Natural killer cell treated with Interleukin-12 subunit alpha and Interleukin-12 subunit beta and Interleukin-15 and Interleukin-18, amount 100 ng/mL, for 72 hours (primary cell): ENCODE measurements at places on chromosomes 12 and 14. TPM values are rescaled to one million over a fixed set of nuclear protein-coding genes. Genes with fewer than 3 reads are reported as not detected.

Gene RAD9B
- total RNA-seq = 0.62 TPM

Gene ZFHX2
- 2.8 TPM for total RNA-seq

GRCh38 chr14:28776482-28777266 lies 10.1 kb downstream of the FOXG1 start:
- DNase-seq = no peak

Gene PDZRN4
- total RNA-seq = not detected

- DNase-seq = no peak
Observed at GRCh38 chr12:107096571-107096970, 3.2 kb upstream of the CRY1 start.

Gene ZBTB42
- 3.0 TPM for total RNA-seq

DNA sequence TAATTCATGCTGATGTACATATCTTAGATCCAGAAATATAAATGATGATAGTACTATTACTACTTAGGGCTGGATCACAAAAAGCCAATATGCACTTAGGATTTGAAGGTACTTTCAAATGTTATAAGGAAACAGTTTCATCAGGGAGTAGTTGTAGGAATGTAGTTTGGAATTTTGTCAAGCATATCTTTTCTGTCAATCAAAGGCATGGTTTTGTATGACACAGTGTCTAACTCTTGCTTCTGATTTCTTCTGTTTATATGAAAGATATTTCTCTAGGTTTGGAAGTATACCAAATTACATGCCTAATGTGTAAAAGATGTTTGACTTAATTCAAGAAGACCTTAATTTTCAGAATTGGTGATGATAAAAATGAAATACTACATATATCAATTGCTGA lies 135.7 kb downstream of the RAD51B start:
- DNase-seq = no peak

Gene ABCC9
- not detected for total RNA-seq

DNA sequence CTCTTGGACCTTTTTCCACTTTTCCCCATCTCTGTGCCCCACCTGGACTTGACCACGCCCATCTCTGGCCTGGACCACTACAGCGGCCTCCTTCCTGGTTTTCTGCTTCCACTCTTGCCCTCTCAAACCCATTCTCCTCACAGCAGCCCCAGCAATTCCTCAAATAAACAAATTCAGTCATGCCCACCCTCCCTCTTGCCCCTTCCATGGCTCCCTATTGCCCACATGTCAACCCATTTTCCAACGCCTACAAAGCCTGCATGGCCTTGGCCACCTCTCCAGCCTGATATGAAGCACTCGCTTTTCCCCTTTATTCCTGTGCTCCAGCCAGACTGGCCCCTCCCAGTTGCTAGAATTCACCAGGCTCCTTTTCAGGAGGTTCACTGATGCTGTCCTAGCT lies 5.9 kb upstream of the OTUB2 start:
- no peak for DNase-seq

DNA sequence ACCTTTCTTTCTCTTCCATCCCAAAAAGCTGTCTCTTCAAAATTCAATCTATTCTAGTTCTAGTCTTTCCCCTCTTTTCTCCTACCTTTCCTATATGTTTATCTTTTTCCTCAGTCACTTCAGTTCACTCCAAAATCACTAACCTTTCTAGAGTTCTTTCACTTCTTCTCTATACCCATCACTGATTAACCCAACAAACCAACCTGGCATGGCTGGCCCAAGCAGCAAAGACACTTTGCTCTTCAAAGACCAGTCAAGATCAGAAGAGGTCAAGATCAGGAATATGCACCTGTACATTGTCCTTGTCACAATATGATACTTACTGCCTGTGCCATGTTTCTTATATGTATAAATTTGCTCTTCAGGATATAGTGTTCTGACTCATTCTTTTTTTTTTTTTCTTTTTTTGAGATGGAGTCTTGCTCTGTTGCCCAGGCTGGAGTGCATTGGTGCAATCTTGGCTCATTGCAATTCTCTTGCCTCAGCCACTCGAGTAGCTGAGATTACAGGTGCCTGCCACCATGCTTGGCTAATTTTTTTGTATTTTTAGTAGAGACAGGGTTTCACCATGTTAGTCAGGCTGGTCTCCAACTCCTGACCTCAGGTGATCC lies 112.9 kb downstream of the C12orf42 start:
- no peak for DNase-seq

GRCh38 chr12:97756066-97756666 lies 293.6 kb downstream of the RMST start:
- DNase-seq = no peak

GRCh38 chr12:2355604-2356003 lies 302.8 kb downstream of the CACNA1C start:
- DNase-seq = no peak

- no peak for DNase-seq
Observed at GRCh38 chr14:104322531-104323366, 184.4 kb downstream of the KIF26A start.

Gene SERPINA10
- not detected for total RNA-seq

- DNase-seq = no peak
Observed at GRCh38 chr12:81089412-81089811, 11.5 kb downstream of the ACSS3 start.

DNA sequence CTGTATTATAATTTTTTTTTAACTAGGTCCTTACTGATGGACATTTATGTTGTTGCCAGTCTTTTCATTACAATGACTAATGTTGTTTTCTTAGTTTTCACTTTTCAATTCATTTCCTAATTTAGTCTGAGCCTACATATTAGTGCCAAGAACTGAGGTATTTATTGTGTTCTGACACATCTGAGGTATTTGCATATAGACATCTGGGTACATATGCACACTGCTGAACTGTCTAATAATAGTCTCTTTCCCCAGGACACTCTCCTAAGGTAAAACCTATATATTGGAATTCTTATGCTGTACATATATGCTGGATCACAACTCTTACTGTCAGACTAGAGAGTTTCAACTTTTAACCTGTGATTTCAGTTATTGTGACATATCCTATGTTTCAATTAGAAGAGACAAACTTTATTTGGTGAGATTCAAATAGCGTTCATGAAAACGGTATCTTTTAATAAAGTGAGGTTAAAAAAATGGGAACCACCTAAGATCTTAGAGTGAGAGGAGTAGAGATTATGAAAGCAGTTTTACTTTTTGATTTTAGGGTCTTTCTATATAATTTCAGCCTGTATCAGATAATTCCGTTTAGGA lies 263.2 kb downstream of the RAD51B start:
- no peak for DNase-seq

- no peak for DNase-seq
Observed at GRCh38 chr12:103105971-103106597, 148.6 kb downstream of the ASCL1 start.

Gene KLRC4
- 17.8 TPM for total RNA-seq

- no peak for DNase-seq
Observed at GRCh38 chr14:32258336-32258993, 55.4 kb upstream of the RNU6-8 start.

- DNase-seq = no peak
Observed at GRCh38 chr14:91464615-91465205, 45.4 kb downstream of the PPP4R3A start.

GRCh38 chr14:30988509-30988908 lies 36.9 kb upstream of the AP4S1 start:
- no peak for DNase-seq

DNA sequence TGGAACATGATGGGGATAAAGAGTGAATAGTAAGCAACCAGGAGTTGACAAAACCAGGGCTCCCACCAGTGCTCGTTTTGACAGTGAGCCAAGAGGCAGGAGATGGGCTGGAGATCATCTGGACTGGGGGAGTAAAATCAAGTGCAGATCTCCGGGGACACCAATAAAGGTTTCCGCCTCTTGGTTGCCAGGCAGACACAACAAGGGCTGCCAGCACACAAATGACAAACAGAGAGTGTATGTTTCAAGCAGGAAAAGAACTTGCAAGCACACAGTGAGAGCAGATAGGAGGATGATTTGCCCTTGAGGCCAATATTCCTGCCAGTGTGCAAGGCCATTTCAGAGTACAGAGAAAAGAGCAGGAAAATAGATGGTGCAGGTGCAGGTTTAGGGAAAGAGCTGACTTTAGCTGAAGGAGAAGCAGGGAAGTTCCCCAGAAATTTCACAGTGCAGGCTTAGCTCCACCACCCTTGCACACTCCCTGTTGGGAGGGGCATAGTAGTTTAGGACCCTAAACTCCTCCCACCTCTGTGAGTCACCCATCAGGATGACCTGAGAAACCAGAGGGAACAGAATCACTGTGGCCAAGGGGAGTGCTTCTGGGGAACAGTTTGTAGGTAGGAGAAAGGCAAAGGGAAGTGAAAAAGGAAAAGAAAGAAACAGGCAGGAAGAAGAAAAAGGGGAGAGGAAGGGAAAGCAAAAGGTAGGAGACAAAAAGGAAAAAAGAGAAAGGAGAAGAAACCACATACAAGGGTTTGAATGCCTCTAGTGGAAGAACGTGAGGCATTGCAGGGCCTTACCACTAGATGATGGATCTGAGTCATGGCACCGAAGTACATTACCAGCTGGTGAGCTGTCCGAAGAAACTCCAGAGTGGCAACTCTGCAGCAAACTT lies 404.4 kb downstream of the SLC6A15 start:
- DNase-seq = no peak

DNA sequence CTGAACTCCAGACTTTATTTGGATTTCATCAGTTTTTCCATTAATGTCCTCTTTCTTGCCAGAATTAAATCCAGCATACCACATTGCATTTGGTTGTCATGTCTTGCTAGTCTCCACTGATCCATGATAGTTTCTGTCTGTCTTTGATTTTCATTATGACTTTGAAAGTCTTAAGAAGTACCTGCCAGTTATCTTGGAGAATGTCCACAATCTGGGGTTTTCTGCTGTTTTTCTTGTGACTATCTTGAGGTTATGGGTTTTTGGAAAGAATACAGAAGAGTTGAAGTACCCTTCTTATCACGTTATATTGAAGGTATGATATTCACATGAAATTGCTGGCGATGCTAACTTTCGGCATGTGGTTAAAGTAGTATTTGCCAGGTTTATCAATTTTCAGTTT lies 282.3 kb upstream of the PRICKLE1 start:
- DNase-seq = no peak

Gene DHH
- 0.24 TPM for total RNA-seq

Gene PLA2G1B
- not detected for total RNA-seq

Gene NTS
- not detected for total RNA-seq

GRCh38 chr12:51238037-51238509 lies 553 bp upstream of the DAZAP2 start:
- no peak for DNase-seq

DNA sequence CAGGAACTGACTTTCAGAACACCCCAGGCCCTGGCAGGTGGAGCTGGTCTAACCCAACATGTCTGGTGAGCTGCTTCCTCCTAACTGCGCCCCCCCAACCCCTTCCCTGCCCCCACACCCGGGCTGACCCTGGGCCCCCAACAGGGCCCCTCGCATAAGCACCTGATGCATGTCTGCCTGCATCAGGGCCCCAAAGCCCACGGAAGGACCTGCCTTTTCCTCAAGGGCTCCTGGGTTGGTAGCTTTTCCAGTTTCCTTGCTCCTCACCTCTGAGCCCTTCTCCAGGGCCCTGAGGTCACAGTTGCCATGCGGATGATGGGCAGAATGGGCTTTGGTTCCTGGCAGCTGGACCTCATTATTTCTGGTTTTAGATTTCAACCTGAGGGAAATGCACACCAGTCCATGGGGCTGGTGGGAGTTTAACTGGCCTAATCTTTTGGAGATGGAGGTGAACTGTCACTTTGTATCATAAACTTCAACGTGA lies 18.5 kb downstream of the TESC start:
- DNase-seq = peak; percentile 8

DNA sequence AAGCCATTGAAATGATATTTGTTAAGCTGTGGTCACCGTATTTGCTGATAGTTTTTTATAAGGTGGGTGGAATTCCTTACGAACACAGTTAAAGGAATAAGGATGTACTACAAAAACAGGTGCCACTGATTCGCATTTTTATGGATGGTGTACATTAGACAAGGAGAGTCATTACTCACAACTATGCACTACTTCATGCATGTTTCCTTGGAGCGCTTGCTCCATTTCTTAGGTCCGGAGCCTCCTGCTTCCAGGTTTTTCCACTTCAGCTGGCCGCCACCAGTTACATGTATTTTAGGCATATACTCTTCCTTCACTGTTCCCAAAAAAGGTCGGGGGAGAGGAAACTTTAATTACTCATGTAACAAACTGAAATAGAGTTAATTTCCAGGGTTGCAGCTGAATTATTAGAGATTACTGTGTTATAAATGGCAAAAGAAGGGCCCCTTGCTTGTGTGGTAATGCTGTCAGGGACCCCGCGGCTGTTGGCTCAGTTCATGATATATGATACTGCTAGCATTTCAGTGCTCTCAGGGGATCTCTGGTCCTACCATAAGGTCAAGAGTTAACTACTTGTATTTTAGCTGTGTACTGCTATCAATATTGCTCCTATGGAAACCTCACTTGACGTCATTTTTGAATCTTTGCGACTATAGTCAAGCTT lies 454.7 kb downstream of the NPAS3 start:
- no peak for DNase-seq

DNA sequence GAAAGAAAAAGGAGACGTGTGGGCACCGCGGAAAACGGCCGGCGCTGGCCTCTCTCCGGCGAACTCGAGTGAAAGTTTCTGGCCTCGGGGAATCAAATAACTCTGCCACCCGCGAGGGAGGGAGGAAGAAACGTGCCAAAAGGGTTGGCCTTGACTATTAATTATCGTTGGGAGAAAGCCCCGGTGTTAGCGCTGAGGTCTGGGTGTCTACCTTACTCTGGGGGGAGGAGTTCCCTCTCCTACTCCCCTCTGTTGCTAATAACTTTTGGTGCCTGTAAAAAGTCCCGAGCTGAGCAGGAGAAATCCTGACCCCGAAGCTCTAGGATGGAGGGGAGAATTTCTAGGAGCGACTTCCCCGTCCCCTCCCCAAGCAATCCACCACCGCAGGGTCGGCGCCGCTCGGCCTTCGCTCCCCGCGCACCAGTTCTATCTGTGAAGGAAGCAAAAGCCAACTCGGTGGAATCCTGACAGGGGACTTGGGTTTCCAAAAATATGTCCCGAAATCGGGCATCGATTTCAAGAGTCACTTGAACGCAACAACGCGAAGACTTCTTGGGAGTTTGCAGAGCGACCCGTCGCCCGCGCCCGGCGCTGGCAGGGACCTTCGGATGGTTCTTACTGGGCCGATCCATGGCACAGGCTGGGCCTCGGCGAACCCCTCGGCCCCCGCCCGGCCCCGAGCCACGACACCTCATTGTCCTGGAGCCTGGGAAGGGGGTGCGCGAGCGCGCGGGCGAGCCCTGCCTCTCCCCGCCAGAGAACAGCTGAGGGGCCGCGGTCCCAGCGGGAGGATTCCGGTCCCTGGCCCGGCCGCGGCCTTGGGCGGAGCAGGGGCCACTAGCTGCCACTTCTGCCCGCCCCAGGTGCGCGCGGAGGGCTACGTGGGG lies 1.7 kb downstream of the OTX2 start:
- DNase-seq = no peak

- DNase-seq = no peak
Observed at GRCh38 chr14:94540031-94540794, 21.0 kb upstream of the SERPINA4 start.

DNA sequence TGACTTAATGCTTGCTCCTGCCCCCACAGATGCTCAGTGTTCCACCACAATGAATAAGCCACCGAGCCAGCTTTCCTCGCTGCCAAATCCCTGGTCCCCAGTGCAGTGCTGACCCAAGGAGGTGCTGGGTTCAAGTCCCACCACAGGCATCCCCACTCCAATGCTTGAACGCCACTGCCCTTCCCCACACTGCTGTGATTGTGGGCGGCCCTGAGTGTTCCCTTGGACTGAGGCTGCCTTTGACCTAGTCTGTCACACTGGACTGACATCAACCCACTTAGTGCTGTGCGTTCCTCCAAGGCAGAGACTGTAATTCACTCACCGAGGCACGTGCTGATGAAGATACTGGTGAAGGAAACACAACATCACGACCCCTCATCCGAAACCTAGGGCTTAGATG lies 83.4 kb upstream of the TMCC3 start:
- no peak for DNase-seq

Gene OTUB2
- total RNA-seq = 0.22 TPM
